ENCODE measurements at places on chromosomes 7 and 10.

- DNase-seq, result no peak
Observed at GRCh38 chr7:28848906-28849305, 109.2 kb downstream of the TRIL start.

DNA sequence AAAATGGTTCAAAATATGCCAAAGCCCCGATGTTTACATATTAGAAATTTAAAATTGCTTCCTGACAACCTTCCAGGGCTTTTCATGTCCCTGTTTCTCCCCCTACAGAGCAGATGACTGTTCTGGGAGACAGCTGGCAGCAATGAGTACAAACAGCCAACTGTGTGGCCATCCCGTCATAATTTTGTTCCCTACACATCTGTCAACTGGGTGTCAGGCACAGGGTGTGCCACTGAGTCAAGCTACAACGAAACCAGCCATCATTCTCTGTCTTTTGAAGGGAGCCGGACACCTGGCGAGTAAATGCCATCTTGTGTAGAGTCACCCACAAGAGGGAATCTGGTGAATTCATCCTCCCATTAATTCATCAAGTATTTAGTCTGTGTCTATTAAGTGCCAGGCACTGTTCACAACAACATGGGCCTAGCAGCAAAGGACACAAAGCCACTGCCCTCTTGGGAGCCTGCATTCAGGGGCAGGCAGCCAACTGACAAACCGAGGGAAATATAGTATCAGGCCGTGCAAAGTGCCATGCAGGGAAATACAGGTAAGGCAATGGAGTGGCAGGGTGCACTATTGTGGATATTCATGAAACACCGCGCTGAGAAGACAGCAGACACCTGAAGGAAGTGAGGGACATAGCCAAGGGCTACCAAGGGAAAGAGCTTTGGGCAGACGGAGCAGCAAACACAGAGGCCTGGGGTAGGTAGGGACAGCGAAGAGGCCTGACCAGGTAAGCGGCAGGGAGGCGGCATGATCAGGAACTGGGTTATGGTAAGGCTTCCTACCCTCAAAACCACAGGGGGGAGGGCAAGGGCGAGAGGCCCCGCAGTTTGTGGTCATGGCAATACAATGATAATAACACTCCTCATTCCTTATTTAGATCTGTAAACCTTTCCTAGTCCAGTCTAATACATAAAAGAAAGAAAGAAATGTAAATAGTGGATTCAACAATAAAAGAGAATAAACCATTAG lies 213.6 kb downstream of the FAM107B start:
- DNase-seq, result no peak

DNA sequence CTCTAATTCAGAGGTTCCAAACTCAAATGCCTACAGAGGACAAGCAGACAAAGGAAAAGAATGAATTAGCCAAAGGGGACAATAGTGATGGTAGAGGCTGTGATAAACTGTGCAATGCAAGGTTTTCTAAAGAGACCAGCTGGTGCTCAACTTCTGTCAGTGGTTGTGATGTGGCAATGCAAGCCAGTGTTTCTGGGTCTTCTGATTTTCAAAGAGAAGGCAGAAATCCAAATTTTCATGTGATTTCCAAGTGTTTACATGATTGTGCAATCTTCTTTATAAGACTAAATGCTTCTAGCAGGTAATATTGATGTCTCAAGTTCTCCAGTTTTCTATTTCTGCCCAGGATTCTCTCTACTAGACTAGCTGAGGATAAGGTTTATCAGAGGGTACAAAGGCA lies 135.9 kb downstream of the PCDH15 start:
- DNase-seq, result no peak

- DNase-seq, result no peak
Observed at GRCh38 chr10:3516923-3517255, 268.1 kb downstream of the KLF6 start.

- no peak for DNase-seq
Observed at GRCh38 chr7:69440976-69441375, 157.3 kb upstream of the AUTS2 start.

GRCh38 chr7:100154651-100155491 lies 3.7 kb downstream of the TRAPPC14 start:
- no peak for DNase-seq

- DNase-seq, result peak; percentile 60
Observed at GRCh38 chr10:3192856-3193635, 20.5 kb upstream of the PITRM1 start.

DNA sequence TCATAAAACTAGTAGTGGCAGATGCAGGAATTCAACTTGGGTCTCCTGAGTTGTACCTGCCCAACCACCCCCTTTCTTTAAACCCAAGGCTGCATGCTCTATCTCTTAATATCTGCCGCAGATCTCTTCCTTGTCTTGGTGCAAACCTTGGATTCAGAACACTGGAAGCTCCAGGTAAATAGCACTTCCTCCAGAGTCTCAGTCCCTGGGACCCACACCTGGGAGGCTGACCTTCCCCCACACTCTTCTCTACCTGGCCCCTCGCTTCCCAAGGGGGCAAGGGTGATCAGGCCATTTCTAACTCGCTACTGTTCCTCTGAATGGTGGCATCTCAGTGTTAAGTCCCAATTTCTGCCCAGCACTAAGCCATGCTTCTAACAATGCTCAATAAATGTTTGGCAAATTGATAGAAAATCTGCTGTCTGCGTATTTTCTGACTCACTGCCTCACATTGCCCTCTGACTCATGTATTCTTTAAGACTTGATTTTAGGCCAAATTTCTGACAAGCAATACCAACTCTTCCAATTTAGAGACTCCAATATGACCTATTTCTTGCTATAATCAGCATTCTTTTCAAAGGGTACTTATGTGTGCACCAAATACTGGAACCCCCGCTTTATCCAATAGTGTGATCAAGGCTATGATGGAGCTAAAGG lies 68.0 kb upstream of the PPP1R3C start:
- no peak for DNase-seq

DNA sequence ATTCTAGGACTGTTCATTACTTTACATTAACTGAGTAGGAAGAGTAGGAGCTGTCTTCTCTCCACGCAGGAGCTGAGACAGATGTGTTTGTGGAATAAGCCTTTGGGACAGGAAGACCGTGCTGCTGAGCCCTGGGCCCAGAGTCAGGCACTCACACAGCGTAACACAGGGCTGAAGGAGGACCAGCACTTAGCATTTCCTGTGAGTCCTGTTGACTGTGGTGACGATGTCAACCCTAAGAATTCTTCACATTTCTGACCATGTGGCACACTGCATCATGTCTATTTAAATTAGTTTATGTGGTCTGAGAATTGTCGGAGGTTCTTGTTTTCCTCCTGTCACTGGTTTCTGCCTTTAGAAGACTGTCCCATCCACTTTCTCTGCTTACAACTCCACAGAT lies 117.2 kb downstream of the PIP4K2A start:
- no peak for DNase-seq

GRCh38 chr7:116924741-116925140 lies 28.6 kb upstream of the ST7 start:
- DNase-seq, result no peak

- DNase-seq, result peak; percentile 38
Observed at GRCh38 chr10:49512121-49512809, 26.7 kb downstream of the ERCC6 start.

DNA sequence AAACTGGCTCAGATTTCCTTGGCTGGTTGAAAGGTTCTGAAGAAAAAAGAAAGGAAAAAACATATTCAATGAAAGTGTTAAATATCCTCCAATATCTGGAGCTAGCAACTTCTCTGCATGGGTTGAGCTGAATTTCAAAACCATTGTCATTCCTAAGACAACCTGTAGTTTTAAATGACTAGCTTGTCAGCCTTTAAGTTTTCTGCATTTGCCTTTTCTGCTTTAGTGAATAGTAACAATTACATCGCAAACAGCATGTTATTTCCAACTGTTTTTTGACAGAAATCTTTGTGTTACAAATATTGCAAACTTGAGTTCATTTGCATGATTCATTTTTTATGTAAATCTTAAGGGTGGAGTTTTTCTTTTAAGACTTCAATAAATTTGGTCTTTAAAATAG lies 852.3 kb upstream of the CELF2 start:
- no peak for DNase-seq

DNA sequence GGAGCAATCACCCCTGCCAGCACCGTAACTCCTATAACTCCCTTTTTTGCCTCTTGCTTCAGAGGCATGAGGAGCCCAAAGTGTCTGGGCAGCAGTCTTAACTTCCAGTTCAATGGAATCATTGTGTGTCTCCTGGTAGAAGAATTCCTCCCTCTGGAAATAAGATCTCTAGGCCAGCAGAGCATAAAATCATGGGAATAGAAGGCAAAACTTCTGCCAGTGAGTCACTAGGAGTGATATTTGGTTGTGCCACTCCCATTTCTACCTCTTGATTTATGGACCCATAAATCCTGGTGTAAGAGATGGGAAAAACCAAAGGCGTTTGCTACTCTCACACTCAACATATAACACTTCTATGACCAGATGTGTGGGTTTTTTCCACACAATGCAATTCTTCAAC lies 104.9 kb upstream of the FAM180A start:
- DNase-seq, result no peak

DNA sequence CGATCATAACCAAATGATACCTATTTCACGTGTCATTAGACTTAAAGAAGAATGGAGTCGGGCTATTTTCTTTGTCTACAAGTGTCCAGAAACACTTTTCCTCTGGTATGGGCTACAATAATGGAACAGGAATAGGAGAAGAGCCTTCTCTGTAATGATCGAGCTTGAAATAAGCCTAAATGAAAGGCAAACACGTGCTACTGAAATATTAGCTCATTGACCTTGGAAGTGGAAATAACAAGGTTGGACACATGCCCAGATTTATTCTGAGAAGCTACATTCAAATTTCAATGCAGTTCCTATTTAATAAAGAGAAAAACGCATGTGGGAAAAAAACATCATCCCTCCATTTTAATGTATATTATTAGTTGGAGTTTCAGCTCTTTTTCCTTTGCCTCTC lies 254.7 kb upstream of the PTER start:
- DNase-seq, result no peak

- DNase-seq, result no peak
Observed at GRCh38 chr7:29193316-29194205, 1.0 kb upstream of the CHN2 start.

DNA sequence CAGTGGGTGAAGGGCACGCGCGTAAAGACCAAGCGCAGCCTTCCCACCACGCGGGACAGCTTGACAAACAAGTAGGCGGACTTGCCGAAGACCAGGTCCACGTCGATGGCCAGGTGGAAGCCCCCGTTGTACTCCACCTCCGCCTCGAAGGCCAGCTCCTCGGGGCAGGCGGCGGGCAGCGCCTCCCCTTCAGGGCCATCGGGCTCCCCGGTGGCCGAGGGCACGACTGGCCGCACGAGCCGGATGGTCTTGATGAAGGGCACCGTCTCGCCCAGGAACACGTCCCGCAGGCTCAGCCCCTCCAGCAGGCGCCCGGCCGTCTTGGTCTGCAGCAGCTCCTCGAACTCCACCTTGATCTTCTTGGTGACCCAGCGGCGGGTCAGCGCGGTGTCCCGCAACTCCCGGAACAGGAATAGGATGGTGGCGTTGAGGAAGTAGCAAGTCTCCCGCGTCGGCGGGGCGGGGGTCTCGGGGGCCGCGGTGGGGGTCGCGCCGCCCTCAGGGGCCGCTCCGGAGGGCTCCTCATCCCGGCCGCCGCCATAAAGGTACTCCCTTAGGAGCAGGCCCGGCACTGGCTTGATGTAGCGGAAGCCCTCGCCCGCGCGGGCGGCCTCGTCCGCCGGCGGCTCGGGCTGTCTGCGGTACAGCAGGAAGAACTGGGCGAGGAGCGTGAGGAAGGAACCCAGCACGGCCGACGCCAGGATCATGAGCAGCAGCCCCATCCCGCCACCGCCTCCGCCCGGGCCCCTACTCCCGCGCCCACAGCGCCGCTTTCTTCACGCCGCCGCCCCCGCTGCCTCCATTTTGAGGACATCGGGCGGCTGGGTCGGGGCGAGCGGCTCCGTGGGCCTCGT lies 507 bp downstream of the PDZD8 start:
- DNase-seq, result peak; percentile 73

DNA sequence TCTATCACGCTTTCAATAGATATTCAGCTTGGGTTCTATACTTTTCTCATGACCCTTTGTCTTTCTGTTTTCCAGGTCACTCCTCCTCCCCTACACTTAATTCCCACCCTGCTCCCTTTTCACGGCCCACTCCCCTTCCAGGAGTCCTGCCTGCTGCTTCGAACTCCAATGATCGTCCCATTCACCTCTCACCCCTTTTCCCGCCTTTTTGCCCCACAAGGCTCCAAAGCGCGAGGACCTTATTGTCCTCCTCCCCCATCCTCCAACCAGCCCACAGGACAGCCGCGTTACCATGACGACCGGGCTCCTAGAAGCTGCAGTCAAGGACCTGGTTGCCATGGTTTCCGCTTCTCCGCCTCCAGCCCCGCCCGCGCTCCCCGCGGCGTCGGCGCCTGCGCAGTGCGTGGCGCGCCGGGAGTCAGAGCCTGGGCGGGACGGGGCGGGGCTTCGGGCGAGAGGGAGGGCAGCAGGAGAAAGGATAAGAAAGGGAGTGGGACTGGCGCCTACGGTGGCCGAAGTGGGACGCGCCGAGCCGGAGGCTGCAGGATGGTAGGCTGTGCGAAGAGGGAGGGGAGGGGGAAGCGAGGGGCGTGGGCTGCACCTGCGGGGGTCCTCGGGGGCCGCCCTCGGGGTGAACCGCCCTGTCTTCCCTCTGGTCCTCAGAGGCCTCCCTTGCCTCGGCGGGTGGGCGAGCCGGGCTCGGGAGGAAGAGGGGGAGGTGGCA lies at the start of gene AP1S1:
Gene AP1S1 (plus strand): TSS at position 508 of the 724 bp plus-strand sequence. CDS start 39 bp downstream, at position 547.
- peak; percentile 99 for DNase-seq

GRCh38 chr7:27133409-27134231 lies 3.1 kb upstream of the HOXA4 start:
- no peak for DNase-seq

DNA sequence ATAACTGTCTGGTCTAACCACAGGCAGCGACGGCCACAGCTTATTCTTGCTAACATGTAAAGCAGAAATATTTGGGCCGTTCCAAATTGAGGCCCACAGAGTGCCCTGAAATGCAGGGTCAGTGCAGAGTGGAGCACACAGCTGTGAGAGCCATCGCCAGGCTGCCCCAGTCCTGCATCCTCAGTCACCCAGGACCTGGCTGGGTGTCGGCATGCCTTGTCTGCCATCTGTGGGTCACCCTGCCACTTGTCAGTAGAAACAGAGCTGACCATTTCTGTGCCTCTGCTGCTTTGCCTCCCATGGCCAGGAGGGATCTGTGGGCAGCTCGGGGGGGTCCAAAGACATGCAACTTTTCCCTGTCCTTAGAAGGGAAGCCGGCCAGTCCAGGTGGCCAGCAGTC lies 57.3 kb upstream of the BTBD16 start:
- no peak for DNase-seq

DNA sequence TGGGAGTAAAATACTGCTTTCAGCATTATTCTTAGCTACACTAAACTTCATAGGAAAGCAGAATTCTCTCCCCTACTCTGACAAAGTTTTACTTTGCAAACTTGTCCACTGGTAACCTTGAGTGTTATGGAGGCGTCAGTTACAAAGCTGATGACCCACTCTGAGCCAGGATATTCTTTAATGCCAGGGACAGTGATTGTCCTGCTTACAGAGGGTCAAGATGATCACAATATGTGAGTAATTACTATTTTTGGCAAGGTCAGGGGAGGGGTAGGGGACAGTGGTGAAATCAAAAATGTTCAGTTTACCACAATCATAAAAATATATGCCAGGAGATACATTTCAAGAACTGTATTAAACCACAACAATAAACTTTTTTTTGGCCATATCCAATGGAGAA lies 520.6 kb downstream of the SUGCT start:
- no peak for DNase-seq

GRCh38 chr7:99399597-99399996 lies 8.8 kb downstream of the PDAP1 start:
- no peak for DNase-seq
